ENCODE measurements at places on chromosomes 16 and 17.

DNA sequence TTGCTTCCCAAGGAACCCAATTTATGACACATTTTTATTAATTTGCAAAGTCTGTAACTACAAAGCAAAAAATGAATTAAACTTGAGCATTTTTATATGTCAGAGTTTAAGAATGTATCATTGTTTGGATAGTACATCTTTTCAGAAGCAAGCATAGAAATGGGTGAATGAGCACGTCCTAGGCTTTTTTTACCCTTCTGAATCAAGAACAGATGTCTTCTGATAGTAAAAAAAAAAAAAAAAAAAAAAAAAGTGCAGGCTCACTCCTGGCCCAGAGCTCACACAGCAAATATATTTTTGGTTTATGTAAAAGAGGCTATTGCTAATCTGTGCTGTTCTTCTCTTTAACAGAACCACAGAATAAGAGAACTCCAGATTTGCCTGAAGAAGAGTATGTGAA is 6.3 kb downstream of the TERF2IP start:
- no peak for DNase-seq

GRCh38 chr16:70715055-70715858 is 29.4 kb upstream of the MTSS2 start:
- no peak for DNase-seq

- no peak for DNase-seq
Measured at GRCh38 chr17:45146890-45147580, 1.2 kb upstream of the HEXIM1 start.

DNA sequence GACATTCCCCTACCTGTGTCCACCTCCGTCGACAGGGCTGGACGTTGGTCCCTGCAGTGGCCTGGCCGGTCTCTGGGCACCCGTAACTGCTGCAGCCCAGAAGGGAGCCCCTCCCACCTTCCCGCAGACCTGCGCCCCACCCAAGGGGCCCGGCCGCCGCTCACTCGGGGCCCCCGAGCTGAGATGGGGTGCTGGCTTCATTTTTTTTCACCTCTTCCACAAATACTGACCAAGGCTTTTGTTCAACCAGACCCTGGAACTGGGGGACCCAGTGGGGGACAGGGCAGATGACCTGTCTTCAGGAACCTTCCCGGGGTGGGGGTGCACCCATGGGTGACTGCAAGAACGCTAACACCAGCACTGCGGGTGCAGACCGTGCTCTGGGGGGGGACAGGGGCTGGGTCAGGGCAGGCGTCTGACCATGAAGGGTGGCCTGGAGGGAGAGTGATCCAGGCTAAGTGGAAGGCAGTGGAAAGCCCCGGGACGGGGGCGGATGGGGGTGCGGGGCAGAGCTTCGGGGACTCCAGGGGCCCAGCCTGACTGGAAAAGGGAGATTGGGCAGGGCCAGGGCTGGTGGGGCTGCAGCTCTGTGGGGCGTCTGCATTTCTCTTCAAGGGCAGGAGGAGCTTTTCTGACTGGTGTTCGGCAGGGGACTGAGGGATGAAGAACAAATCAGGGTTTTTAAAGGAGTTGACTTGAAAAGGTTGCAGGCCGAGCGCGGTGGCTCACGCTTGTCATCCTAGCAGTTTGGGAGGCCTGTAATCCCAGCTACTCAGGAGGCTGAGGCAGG is 42.3 kb downstream of the SLC7A5 start:
- DNase-seq, result no peak

- no peak for DNase-seq
Measured at GRCh38 chr17:39549747-39550573, 57.8 kb downstream of the NEUROD2 start.

DNA sequence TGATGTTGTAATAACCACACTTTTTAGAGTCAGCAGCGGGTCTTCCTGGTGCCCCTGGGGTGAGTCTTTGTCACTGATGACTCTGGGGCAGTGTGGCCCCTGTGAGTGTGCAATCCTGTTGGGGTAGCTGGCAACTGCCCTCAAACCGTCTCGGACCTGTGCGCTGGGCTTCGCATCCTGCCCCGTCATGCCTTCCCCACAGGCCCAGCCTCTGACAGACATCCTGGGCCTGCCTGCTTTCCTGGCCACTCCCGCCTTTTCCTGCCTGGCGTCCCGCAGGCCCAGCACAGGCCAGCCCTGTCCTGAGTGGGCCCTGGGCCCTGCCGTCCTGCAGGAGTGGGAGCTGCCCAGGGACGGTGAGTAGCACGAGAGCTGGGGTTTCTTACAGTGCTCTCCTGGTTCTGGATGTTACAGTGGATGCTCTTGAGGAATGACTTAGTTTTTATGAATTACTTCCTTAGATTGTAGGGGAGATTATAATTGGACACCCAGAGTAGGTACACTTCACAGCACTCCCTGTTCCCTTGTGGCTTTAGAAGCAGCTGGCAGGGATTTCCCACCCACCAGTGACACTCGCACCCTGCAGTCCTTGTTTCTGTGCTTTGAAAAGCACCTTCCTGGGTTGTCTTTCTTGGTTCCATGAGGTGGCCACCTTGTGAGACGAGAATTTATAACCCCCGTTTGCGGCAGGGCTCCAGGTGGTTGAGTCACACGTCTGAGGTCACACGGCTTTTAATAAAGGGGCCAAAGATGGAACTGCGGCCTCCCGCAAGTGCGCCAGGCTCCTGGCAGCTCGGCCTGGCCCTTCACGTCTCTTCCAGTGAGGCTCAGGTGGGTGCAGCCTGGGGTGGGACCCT is 50.0 kb upstream of the CAPN15 start:
- no peak for DNase-seq

DNA sequence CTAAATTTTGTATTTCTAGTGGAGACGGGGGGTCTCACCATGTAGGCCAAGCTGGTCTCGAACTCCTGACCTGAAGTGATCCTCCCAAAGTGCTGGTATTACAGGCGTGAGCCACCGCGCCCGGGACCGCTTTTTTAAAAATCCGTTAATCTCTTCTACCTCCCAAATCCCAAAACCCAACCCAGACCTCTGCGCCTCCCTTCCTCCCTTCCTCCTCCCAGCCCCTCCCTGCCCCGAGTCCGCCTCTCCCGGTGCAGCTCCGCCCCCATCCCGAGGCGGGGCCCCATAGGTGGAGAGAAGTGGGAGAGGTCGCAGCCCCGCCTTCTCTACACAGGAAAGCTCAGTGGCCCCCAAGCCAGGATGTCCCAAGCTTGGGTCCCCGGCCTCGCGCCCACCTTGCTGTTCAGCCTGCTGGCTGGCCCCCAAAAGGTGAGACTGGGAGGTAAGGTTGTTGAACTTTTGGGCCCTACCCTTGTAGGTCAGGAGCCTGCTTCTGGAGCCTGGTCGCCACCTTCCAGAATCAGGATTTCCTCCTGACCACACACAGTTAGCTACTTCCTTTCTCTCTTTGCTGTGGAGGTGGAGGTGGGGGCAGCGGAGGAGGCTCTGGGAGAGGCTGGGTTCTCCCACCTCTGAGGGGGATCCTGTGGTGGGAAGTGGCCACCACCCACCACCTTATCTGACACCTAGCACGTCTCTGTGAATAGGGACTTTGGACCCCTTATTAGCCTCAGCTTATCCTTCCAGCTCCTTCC is at the start of gene TMEM92:
TMEM92 (plus strand) TSS at position 325 of the 755 bp plus-strand sequence; CDS start at position 361, 36 bp downstream.
- DNase-seq, result no peak

DNA sequence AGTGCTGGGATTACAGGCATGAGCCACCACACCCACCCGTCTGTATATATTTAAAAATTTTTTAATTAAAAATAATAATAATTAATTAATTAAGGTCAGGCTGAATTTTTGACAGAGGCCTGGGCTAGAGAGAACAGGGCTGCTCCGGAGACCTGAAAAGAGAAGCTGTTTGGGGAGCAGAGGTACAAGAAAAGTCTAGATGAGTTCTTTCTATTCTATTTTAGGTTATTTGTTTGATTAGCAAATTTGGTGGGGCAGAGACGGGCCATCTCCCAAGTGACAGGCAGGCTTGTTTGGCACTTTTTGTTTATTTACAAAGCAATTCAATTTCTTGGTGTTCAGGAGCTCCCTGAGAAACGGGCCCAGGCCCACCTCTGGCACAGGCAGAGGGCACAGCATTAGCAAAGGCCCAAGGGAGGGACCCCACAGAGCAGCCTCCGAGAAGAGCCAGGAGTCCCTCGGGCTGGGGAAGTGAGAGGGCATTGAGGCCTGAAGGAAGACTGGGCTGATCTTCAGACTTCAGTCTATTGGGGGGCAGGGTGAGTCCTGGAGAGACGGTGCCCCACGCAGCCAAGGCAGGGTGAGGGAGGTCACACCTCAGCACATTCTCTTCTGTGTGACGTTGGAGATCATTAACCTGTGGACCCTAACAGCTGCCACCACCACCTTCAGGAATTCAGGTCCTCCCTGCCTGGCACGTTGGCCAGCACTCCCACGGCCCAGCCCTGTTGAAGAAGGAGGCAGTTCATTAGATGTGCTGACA is 10.8 kb upstream of the RIPOR1 start:
- no peak for DNase-seq

- DNase-seq, result no peak
Measured at GRCh38 chr16:1137604-1138003, 15.3 kb upstream of the CACNA1H start.

GRCh38 chr17:69018022-69018615 is 42.6 kb downstream of the ABCA9 start:
- no peak for DNase-seq

DNA sequence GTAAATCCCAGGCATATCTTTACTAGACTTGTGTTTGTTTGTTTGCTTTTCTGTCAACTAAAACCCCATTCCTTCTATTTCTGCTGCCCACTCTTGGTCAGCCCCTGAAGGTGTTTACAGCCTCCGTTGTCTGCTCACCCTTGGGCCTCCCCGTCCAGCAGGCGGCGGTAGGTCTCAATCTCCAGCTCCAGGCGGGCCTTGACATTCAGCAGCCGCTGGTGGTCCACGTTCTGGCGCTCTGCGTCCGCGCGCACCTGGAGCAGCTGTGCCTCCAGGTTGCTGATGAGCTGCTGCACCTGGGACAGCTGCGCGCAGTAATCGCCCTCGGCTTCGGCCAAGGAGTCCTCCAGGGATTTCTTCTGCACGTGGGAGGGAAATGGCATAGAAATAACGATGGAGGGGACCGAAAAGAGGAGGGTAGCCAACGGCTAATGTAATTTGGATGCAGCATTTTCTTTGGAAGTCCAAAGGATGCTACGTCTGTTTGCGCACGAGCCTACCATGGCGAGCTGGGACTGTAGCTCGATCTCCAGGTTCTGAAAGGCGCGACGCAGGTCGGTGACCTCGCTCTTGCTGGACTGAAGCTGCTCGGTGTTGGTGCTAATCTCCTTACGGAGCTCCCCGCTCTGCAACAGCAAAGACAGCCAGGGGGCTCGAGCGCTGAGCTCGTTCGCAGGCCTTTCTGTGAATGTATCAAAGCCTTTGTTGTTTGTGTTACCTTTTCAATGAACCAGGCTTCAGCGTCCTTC is 3.9 kb downstream of the KRT12 start:
- DNase-seq, result no peak

DNA sequence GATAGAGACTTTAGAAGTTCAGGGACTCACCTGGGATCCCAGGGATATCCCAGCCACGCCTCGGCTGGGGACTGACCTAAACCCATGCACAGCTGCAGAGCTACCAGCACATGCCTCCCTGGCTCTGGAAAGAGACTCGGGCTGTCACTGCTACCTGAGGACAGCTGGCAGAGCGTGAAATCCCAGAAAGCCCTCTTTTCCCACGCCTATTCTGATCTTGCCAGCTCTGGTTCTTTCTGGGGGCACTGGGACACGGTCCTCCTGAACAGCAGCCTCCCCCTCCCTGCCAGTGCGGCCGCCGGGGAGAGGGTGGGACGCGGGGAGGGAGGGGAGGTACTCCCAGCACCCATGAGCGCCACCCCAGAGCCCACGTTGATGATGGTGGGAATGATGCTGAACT is 10.8 kb downstream of the P2RX5 start:
- DNase-seq, result no peak

GRCh38 chr17:6352016-6352415 is 82.9 kb downstream of the AIPL1 start:
- DNase-seq, result no peak

DNA sequence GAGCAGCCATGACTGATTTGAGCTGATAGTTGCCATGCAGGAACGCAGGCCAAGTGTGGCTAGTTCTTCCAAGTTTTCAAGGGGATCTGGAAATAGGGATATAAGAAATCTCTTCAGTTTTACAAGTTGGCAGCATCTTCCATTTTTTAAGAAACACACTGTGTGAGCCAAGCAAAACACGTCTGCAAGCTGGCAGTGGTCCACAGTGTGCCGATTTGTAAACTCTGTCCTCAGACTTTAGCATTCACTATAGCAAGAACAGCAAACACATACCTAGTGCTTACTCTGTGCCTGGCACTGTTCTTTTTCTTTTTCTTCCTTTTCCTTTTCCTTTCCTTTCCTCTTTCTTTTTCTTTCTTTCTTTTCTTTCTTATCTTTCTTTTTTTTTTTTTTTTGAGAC is 2.9 kb downstream of the ORAI3 start:
- DNase-seq, result no peak

GRCh38 chr17:35679007-35679682 is 52.3 kb upstream of the RASL10B start:
- DNase-seq, result no peak

- no peak for DNase-seq
Measured at GRCh38 chr17:4837471-4838308, 4.5 kb downstream of the MINK1 start.

GRCh38 chr17:81064678-81065475 is 29.9 kb downstream of the BAIAP2 start:
- no peak for DNase-seq

- no peak for DNase-seq
Measured at GRCh38 chr16:66728117-66728787, 23.2 kb downstream of the DYNC1LI2 start.

GRCh38 chr17:2034806-2035540 is 5.0 kb downstream of the DPH1 start:
- no peak for DNase-seq

DNA sequence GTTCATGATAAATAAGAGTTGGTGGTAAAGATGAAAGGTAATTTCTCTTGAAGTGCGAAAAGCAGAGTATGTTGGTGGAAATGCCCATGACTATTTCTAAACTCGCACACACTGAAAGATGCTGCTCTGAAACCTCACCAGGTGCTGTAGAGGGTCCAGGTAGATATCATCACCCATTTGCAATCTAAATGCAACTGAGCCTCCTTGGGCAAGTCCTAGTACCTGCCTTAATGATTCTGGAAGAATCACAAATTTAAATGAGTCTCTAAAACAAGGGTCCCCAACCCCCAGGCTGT is 5.9 kb upstream of the MMD start:
- no peak for DNase-seq

Measured in T-helper 9 cell (primary cell).